ENCODE measurements at places on chromosomes 2 and 18.

DNA sequence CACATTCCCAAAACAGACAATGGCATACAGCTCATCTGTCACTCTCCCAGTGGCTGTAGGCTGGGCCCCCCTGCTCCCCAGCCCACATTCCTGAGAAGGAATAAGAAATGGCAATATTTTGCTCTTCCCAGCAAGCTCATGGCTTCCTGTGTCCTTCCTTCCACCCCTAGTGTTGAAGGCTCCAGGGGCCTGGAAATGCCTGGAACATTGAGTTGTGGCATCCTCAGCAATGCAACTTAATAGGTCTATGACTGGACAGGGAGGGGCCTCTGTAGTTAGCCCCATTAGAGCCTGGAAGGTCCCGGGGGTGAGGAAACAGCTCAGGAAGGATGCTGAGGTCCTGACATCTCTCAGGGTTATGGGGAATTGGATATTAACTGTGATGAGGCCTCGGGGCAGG lies 3.3 kb downstream of the KIF3C start:
- H3K4me1 ChIP-seq: peaks cover 11% of the 10 kb centered on the region
- H3K27ac ChIP-seq: no peak overlapping the region

GRCh38 chr18:76447258-76447890 lies 47.7 kb downstream of the ZNF516 start:
- peaks cover 15% of the 10 kb centered on the region for H3K27me3 ChIP-seq
- no peaks in the 10 kb centered on the region for H3K36me3 ChIP-seq
- DNase-seq: no peak
- no peak overlapping the region for H3K27ac ChIP-seq

GRCh38 chr18:28030458-28030857 lies 146.5 kb downstream of the CDH2 start:
- H3K27me3 ChIP-seq: no peaks in the 10 kb centered on the region
- H3K4me1 ChIP-seq: no peaks in the 10 kb centered on the region
- DNase-seq: no peak
- no peak overlapping the region for H3K27ac ChIP-seq
- no peak overlapping the region for H3K4me3 ChIP-seq
- no peaks in the 10 kb centered on the region for H3K36me3 ChIP-seq

DNA sequence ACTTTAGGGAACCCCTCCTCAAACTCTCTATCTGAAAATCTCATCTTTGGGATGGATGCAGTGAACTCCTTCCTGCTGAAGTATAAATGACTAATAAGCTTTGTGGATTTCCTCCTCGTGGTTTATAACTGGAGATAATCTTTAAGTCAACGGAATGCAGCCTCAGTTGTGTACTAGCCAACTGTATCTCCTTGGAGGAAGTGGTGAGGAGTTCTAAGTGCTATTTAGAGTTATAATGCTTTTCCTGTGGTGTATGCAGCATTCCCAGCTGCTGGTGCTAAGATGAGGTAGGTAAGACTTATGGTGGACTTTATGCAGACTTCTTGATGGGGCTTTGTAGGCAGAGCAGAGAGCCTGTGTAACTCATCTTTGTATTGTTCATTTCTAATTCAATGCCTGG lies 90.9 kb downstream of the LYPD6B start:
- H3K4me3 ChIP-seq: no peak overlapping the region
- H3K27ac ChIP-seq: no peak overlapping the region
- no peak for DNase-seq
- H3K4me1 ChIP-seq: no peaks in the 10 kb centered on the region
- H3K36me3 ChIP-seq: no peaks in the 10 kb centered on the region
